ENCODE measurements at places on chromosomes 6 and 20.

- DNase-seq, result peak; percentile 82
Observed at GRCh38 chr20:17612287-17612991, 42.6 kb downstream of the DSTN start.

DNA sequence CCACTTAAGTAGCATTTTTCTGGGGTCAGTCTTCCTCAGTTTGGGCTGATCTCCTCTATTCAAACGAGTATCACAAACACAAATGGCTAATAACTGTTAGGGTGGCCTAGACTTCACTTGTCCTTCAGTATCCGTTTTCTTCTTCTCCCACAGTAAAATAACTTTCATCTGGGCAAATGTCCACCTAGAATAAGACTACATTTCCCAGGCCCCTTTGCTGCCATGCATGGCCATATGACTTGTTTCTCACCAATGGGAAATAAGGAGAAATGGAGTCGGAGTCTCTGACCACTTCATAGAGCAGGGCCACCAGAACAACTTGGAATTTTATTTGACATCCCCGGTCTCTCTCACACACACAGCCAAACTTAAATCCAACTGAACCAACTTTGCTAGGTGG lies 51.4 kb downstream of the SULF2 start:
- no peak for DNase-seq

GRCh38 chr20:2292416-2293110 lies 3.2 kb upstream of the TGM3 start:
- DNase-seq, result no peak

DNA sequence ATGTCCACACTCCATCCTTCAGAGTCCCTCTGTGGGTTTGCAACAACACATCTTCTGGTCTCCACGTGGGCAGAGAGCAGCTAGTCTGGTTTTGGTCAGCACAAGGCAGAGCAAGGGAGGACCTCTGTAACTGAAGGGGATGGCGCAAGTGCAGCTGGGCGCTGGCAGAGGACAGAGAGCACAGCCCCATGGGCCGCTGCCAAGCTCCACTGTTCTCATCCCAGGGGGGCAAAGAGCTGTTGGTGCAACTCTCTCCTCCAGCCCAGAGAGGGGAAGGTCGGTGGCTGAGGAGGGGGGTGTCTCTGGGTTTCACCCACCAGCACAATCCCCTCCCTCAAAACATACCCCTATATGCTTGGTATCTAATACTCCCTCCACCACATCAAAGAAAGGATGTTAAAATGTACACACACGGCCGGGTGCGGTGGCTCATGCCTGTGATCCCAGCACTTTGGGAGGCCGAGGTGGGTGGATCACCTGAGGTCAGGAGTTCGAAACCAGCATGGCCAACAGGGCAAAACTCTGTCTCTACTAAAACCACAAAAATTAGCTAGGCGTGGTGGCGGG lies 9.1 kb downstream of the ATP9A start:
- no peak for DNase-seq

- no peak for DNase-seq
Observed at GRCh38 chr20:19427480-19427879, 215.0 kb downstream of the SLC24A3 start.

GRCh38 chr6:4672772-4673171 lies 103.4 kb upstream of the CDYL start:
- peak; percentile 54 for DNase-seq

DNA sequence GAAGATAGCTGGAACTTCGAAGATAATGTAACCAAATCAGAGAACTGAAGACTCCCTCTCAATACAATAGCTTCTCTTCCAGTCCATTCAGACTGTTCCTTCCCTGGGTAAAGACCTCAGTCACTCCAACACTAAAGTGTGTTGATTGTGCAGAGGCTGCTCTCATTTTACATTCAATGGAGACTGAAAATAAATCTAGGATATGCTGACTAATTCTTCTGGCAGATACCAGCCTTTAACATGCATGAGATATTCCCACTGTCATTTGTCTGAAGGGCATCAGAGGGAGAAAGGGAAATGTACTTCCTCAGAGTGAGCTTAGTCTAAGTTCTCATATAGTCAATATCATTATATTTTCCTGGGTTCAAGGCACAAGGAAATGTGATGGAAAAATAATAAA lies 166.4 kb upstream of the IRAK1BP1 start:
- DNase-seq, result no peak

DNA sequence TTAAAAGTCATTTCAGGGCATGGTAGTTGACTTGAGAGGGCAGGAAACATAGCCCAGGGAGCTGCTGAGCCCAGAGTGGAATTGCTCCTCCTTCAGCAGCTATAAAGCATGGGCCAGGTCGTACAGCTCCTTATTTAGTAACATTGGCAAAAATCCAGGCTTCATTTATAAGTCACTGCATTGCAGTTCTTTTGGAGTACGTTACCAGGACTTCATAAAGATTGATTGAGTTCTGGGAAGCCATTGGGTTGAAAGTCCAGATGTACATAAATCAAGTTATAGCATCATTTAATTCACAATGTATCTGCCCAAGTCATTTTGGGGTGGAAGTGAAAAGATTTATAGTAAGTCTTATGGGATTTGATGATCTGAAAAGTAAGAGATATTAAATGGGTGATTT lies 53.0 kb upstream of the ANKEF1 start:
- DNase-seq, result peak; percentile 4

DNA sequence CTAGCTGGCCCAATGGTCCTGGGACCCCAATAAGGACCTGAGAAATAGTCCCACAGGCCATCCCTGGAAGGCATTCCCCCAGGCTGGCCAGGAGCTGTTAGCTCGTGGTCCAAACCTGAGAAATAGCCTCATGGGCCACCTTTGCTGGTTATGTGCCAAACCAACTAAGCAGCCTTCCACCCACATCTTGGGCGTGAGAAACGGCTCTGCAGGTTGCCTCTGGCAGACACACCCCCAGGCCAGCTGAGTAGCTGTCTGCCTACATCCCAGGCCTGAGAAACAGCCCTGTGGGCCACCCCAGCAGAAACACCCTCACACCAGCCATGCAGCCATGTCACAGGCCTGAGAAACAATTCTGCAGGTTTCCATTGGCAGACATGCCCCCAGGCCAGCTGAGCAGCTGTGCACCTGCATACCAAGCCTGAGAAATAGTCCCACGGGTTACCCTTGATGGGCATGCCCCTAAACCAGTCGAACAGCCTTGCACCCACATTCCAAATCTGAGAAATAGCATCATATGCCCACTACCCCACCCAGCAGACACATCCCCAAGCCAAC lies 567.8 kb upstream of the ID4 start:
- no peak for DNase-seq

DNA sequence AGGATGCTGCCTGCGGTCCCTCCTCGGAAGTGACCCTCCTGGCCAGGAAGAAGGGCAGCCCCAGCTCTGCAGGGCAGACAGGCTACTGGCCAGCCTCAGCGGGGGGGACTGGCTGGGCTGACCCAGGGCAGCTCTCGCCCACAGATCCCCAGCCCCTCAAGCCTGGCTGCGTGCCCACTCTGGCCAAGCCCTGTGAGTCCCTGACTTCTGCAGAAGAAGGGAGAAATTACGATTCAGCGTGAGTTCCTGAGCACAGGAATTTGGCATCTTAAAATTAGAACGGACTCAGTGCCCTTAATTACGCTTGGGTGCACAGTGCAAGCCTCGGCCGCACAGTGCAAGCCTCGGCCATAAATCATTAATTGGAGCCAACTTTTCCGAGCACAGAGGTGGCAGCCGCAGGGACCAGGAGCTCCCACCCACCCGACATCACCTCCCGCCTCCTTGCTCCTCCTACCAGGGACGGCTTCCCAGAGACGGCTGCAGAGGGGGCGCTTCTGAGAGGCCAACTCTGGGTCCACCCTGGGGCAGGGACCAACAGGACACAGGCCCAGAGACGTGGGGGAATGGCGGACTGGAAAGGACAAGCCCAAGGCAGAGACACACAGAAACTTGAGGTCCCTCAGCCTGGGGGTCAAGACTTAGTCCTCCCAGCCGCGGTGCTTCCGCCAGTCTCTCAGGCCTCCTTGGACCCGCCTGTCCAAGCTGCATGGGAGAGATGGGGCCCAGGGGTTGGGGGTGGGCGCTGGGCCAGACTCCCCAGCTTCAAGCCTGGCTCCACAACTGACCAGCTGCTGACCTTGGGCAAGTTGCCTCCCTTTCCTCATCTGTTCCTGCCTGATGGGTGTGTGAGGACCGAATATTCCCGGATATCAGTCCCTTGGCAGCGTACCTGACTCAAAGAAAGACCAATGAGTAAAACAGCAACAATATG lies 165.4 kb downstream of the TAF4 start:
- DNase-seq, result no peak

DNA sequence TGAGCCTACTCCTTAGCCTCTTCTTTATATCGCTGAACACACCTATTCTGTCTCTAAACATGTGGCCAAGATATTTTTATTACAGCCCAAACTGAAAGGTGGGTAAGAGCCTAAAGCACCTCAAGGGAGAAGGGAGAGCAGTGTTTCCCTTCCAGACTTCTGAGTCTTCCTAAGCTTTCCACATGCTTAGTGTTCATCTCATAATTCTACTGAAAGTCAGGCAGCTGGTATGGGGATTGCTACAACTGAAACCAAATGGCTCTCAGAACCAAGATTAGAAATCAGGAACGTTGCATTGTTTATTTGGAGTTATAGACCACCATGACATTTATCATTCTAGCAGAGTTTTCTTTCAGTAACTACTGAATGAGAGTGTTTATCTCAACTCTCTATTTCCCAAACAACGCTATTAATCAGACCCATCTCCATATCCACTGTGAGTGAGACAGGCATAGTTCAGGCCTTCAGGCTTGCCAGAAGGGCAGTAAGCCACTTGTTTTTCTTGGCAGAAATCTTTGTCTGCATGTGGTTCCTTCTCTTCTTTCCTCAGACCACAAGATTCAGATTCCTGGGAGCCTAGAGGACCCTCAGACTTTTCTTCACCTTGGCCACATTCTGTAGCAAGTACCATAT lies 22.8 kb downstream of the VGLL2 start:
- no peak for DNase-seq

GRCh38 chr6:121596441-121596840 lies 161.0 kb downstream of the GJA1 start:
- no peak for DNase-seq
